ENCODE measurements at places on chromosomes 6 and 20.

- DNase-seq: no peak
These were observed 433.7 kb upstream of the CHD6 start for GRCh38 chr20:42051921-42052320.

GRCh38 chr6:439641-440167 is 48.2 kb downstream of the IRF4 start:
- DNase-seq: no peak

- no peak for DNase-seq
These were observed 156.1 kb upstream of the CITED2 start for GRCh38 chr6:139530561-139530960.

DNA sequence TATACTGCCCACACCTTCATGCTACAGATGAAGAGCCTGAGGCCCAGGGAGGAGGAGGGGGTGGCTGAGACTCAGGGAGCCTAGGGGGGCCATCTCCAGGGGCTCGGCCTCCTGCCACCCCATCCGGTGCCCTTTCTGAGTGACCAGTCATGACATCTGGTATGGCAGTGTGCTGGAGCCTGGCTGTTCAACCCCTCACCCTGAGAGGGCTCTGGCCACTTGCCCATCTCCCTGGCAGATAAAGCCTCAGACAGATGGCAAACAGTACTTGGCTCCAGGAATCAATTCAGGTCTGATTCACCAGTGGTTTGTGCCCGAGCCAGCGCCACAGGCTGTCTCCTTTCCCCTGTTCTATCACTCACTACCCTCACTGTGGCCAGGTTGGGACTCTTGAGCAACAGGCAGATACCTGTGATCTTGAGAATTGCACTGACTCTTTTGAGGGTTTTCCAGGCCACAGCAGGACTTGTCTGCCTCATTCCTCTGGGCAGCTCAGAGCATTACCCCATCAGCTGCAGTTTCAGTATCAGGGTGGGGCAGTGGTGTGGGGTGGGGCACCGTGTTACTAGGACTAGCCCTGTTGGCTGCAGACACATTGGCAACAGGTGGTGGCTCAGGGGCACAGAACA is 22.8 kb downstream of the SRSF3 start:
- no peak for DNase-seq
